ENCODE measurements at places on chromosomes 4 and X.

DNA sequence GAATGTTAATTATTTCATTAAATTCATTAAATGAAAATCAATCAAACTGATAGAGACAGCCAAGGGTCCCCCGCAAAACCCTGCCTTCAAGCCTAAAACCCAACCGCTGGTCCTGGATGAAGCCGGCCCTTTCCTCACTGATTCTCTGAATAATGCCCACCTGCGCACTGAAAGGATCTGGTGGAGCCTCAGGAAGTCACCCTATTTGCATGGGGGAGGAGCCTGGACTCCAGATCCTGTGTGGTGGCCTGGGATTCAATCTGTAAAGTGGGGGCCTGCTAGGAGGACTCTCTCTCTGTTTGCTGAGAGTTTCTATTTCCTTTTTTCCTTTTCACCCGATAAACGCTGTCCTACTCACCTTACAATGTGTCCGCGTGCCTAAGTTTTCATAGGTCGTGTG is 97.9 kb upstream of the ADAMTS3 start:
- no peak for DNase-seq

GRCh38 chrX:65300104-65300809 is 234.3 kb downstream of the LAS1L start:
- no peak for DNase-seq

DNA sequence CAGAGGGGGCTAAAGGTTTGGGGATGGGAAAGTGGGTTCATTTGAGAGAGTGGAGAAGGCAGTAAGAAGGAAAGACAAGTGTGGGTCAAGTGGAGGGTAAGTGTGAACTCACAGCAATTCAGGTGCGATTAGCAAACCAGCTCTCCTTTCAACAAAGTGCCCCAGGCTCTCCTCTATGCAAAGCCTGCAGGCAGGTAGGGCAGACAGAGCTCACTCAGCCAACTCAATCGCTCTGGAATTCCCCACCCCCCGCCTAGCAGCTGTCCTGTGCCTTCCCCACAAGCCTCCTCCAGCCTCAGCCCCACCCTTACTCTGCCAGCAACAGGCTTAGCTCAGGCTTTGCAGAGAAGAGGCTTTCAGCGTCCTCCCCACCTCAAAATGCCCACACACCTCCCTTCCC is 14.8 kb upstream of the MAMLD1 start:
- DNase-seq: no peak

GRCh38 chrX:150034788-150035187 is 96.5 kb upstream of the EOLA2 start:
- DNase-seq: no peak

DNA sequence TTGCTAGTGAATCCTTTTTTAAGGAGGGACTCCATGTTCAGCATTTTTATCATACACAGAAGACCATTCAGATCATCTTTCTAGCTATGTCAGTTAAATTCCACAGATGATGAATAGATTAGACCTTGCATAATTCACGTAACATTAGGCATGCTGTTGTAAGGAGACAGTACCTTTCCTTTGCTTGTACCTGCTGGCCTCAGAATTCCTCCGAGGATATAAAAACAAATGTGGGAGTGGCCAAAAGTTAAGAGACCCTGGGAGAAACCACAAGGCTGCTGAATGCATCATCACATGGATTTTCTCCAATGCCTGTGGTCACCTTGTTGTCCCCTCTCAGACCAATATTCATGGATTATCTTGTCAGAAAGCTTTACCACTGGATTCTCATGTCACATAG is 201.4 kb downstream of the MAGEB17 start:
- no peak for DNase-seq

GRCh38 chr4:165505958-165506837 is 127.4 kb downstream of the CPE start:
- no peak for DNase-seq

- DNase-seq: no peak
Measured at GRCh38 chr4:139525414-139525813, 30.6 kb downstream of the SETD7 start.

- DNase-seq: no peak
Measured at GRCh38 chr4:190014771-190015537, 12.1 kb downstream of the FRG2 start.

- DNase-seq: no peak
Measured at GRCh38 chr4:22850055-22850454, 157.3 kb downstream of the GBA3 start.

DNA sequence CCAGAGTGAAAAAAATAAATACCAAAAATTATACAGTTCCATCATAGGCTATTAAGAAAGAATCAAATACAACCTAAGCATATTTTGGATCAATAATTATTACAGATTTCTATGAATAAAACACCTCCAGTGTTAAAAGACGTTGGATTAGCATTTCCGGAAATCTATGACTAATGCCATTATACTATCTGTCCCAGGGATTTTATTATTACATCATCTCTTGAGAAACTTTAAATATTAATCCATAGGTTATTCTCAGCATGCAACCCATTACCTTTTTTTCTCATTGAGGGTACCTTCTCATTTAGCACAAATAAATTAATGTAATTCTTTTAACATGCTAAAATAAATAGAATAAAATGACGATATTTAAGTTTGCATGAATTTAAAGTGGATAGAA is 44.6 kb downstream of the CXorf58 start:
- DNase-seq: no peak

- DNase-seq: no peak
Measured at GRCh38 chr4:52862639-52863161, 583 bp downstream of the RASL11B start.

- peak; percentile 30 for DNase-seq
Measured at GRCh38 chr4:16721613-16722291, 176.7 kb downstream of the LDB2 start.

GRCh38 chrX:153564047-153564606 is 34.8 kb downstream of the CCNQ start:
- no peak for DNase-seq

- DNase-seq: no peak
Measured at GRCh38 chr4:7819446-7819845, 120.2 kb downstream of the AFAP1 start.

DNA sequence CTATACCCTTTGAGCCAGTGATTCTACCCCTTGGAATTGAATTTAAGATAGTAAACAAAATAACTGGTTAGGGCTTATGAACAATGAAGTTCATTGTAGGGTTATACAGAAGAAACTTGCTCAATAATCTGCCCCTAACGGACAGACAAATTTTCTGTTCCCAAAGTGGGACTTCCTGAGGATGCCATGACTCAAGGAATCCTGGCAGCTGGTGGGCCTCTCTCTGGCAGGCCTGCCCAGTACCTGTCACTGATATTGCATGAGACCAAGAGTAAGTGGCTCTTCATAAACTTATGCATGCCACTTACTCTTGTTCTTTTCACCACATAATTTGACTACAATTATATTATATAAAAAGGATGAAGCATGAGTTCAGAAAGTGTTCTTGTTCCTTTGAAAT is 41.5 kb downstream of the GPRIN3 start:
- DNase-seq: no peak

GRCh38 chr4:83686166-83686565 is 150.3 kb downstream of the GPAT3 start:
- peak; percentile 65 for DNase-seq

GRCh38 chrX:40078489-40079227 is 19.1 kb downstream of the BCOR start:
- no peak for DNase-seq

- DNase-seq: no peak
Measured at GRCh38 chrX:150897421-150898320, 797 bp downstream of the CD99L2 start.

- no peak for DNase-seq
Measured at GRCh38 chr4:186825069-186825468, 101.4 kb upstream of the FAT1 start.

DNA sequence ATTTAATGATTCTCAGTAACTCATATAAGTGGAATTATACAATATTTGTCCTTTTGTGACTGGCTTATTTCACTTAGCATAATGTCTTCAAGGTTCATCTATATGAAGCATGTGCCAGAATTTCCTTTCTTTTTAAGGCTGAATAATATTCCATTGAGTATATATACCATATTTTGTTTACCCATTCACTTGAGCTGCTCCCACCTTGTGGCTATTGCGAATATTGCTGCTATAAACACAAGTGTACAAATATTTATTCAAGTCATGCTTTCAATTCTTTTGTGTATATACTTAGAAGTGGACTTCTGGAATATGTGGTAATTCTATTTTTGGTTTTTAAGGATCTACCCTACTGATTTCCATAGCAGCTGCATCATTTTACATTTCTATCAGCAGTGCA is 219.1 kb downstream of the MID1 start:
- DNase-seq: no peak

DNA sequence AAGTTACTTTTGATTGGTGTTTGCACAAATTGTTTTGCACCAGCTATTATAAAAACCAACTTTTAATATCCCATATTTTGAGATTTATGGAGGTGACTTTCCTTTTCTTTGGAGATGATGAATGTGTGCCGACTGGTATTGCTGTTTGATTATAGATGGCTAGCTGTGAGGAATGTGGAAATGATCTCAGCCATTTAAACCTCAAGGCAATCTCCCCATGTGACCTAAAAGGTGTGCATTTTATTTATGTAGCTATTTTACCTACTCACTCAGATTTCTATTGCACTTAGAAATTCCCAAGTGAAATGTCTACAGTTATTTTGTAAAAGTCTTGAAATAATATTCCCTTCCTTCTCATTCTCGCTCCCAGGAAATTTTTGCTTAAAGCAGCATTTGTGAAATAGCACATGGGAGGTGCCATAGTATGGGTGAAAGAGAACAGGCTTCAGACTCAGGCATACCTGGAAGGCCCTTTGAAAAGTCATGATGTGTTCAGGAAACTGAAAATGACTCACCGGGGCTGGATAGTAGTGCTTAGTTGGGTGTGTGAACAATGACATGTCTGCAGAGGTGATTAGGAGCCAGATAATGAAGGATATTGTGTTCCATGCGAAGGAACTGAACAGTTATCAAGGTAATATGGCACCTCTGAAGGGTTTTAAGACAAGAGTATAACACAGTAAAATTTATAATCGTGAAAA is 247.6 kb downstream of the CBLL2 start:
- DNase-seq: no peak

- no peak for DNase-seq
Measured at GRCh38 chr4:7410446-7410845, 24.3 kb downstream of the PSAPL1 start.

DNA sequence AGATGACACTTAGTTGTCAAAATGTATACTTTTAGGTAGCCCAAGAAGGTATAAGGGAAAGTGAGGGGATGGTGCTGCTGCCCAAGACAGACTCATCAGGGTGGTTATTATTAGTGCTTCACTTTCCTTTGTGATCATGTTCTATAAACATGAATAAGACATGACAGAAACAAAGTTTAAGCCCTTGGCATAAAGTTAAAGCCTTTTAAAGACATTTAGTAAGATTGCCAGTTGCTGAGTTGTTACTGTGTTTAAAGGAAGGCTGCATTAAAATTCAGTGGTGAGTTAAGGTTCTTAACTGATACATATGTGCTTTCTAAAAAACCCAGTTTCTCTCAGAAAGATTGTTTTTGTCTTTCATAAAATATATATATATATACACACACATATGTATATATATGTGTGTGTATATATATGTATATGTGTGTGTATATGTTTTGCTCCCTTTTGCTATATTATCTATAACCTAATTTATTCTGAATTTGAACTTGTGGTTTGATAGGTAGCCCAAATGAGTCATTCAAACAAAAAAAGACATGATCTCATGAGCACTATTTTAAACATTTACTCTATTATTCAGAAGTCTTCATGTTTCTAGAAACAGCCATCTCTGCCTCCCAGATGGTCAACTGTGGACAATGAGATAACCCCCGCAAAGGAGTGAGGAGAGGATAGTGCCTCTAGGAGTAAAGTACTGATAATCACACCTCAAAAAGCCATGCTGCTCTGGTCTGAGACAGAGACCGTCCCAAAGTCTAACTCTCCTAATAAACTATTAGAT is 98.1 kb upstream of the OTUD4 start:
- DNase-seq: no peak

GRCh38 chr4:157791236-157791635 is 381.6 kb downstream of the GASK1B start:
- no peak for DNase-seq

- no peak for DNase-seq
Measured at GRCh38 chrX:120514236-120514635, 45.1 kb upstream of the LAMP2 start.

GRCh38 chrX:97909245-97909644 is 1025.5 kb downstream of the RPA4 start:
- DNase-seq: no peak

DNA sequence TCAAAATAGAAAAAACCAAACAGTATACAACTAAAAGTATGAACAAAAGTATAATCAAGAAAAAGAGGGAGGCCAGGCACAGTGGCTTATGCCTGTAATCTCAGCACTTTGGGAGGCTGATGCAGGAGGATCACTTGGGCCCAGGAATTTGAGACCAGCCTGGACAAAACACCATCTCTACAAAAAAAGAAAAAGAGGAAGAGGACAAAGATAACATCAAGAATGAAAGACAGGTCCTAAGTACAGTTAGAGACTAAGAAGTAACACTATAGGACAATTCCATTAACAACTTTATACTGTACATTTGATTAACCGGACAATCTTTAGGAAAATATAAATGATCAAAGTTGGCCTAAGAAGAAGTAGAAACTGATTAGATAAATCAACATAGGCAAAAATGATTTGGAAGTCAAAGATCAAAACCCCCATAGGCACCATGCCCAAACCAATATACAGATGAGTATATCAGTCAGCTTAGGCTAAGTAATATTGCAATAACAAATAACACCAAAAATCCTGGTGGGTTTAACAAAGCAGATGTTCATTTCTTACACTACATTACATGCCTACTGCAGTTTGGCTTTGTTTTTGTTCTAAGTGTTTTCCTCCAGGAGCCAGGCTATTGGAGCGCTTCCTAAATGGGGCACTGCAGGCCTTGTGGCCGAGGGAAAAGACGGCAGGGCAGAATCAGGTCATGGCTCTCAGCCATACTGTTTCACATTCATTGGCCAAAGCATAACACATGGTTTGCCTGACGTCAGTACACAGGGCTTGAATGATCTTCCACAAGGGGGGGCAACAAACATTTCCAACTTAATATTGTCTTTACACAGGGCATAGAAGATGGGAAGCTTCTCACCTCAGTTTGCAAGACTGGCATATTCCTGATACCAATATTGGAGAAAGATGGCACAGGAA is 42.2 kb upstream of the HGFAC start:
- DNase-seq: no peak

DNA sequence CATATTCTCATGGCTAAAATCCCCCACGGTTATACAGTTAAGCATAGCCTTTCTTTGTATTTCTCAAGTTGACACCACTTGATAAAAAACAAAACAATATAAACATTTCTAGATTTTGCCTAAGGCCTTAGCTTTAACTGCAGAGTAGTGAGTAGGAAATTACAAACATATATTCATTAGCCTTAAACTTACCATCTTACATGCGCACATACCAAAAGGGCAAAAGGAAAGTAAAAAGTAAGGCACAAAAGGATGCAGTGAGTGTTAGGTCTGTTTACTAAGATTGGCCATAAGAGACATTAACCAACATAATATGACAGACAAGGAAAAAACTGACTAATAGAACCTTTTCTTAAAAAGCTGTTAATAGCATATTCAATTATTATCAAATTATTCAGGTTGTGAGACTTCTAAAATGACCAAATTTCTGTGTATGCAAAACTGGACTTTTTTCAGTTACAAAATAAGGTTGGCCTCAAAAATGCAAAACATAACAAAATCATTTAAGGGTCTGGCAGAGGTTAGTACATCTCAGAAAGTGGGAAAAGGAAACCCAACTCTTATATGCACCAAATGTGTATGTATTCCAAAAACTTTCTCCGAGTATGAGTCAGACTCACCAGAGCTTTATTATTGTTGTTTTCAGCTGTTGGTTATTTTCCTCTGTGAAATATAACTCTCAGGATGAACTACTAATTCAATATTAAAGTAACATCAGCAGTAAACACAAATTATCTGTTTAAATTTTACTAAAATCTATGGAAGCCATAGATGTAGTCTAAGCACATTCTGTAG is 39.9 kb downstream of the SEPSECS start:
- DNase-seq: no peak
